GM12892 (cell line): ENCODE measurements at places on chromosomes 13 and 19.

DNA sequence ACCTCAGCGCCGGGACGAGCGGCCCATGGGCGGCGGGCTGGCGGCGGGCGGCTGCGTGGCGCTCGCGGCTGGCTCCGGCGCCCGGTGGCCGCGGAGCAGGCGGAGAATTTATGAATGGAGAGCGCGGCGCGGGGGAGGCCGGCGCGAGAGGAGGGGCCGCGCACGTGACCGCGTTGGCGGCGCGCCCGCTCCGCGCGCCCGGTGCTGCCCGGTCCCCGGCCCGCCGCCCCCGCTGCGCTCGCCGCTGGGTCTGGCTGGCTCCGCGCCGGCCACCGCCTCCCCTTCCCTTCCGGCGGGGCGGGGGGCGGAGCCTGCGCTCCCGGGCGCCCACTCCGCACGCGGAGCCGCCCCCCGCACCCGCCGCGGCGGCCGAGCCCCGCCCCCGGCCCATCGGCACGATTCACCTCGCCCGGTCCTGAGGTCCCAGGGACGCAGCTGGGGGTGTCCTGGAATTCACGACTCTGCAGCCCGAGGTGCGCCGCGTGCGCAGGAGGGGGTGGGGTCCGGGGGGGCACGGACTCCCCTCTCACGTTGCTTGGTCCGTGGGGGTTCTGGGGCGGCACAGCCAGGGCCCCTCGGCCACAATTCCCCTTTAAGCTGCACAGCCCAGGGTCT, at the start of gene CBARP:
CBARP (minus strand) TSS at position 252 of the 615 bp plus-strand sequence. CDS start 1,905 bp downstream, outside the sequence.
- DNase-seq = no peak

DNA sequence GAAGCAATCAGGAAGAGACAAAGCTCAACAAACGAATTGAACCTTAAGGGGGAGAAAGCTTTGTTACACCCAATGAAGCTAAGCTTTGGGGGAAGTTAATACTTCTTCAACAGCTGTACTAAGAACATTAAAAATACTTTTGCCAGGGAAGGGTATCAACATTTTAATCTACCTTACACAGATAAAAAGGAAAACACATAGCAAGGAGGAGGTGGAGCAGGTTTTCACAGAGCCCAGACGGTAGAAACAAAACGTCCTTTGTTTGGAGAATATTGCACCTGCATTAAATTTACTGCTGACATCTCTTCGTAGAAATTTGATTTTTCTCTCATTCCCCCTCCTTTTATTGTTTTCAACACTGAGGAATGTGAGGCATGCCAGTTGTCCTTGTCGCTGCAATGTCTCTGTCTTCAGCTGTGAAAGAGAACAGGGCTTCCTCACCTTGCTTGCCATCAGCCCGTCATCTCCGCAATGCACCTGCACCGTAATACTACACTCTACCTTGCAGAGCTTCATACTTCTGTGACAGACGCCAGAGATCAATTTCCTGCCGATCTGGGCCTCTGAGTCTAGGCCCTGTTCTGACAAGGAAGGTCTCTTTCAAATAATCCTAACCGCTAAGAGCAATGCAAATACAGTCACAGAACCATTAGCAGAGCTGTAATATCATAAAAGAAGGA, 270.8 kb downstream of the SPRY2 start:
- no peak for DNase-seq

- no peak for DNase-seq
Measured at GRCh38 chr19:30175987-30176386, 196.2 kb upstream of the ZNF536 start.

DNA sequence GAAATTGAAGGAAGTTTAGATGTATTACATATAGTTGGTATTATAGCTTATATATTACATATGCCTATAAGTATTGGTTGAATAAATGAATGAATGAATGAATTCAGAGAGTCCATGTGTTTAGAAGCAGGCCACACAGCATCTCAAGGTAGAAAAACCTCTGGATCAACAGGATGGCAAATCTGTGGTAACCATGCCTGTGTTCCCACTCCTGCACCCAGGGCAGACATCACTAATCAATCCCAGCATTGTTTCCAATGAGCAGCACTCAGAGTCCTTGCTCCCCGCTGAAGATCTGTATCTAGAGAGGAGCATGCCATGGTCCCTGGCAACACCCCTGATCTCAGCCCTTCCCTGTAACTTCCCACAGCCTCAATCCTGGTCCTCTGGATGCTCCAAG, 944 bp downstream of the CEACAM19 start:
- no peak for DNase-seq

DNA sequence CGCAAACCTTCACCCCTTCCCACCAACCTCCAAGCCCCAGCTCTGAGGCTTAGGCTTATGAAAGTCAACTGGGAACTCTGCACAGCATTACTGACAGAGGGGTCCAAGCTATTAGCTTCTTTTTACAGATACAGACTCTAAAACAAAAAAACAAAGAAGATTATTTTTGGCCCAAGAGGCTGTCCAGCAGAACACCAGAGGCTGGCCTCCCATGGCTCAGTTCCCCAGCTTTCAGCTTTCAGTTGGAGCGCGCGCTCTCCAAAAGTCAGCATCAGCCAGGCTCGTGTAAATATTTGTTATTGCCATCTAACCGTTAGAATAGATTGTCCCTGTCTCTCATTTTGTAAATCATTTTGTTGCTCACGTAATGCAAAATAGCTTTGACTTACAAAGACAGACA, 58.4 kb downstream of the ZIC5 start:
- no peak for DNase-seq

GRCh38 chr13:69319656-69320055, 788.0 kb upstream of the ATXN8OS start:
- no peak for DNase-seq
